ENCODE measurements at places on chromosomes 2 and 18.

GRCh38 chr2:140972724-140973123 is 1158.1 kb downstream of the LRP1B start:
- DNase-seq, result no peak

DNA sequence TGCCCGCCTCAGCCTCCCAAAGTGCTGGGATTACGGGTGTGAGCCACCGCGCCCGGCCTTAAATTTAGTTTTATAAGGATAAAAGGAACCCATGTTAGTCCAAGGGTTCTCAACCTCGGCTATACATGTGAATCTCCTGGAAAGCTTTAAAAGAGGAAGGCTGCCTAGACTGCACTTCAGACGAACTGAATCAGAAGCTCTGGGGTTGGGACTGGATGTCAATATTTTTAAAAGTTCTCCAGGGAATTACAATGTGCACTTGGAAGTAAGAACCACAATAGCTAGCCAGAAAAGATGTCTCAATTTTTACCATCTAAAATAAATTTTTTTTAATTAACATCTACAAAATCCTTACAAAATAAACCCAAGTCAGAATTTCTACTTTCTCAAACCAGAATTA is 10.1 kb downstream of the LMAN2L start:
- no peak for DNase-seq

DNA sequence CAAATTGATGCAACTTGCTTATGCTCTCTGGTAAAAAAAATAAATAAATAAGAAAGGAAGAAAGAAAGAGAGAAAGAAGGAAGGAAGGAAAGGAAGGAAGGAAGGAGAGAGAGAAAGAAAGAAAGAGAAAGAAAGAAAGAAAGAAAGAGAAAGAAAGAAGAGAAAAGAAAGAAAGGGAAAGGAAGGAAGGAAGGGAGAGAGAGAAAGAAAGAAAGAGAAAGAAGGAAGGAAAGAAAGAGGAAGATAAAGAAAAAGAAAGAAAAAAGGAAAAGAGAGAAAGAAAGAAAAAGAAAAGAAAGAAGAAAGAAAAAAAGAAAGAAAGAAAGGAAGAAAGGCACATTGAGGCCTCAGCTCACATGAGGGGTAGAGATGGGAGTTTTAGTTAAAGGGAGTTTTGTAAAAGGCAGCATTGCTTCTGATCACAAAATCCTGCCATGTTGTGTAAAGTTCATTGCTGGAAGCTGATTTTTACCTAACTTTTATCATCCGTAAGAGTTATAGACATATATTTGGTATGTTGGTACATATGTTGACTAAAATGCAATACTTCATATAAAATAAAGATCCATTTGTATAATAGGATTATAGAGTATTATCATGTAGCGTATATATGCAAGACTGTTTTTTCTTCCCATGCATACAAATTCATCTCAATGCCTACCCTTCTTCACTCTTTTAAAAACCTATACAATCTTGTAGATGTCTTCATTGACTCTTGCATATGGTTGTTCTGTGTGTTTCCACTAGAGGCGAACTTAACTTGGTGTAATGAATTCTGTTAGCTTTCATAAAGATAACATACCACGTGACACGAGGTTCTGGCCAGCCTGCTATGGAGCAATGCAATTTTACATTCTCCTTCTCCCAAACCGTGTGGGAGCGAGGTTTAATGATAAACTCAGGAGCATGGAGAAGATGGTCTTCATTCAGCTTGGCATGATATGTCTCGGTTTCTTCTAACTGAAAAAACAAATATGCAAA is 32.8 kb downstream of the MYOM1 start:
- DNase-seq, result no peak

DNA sequence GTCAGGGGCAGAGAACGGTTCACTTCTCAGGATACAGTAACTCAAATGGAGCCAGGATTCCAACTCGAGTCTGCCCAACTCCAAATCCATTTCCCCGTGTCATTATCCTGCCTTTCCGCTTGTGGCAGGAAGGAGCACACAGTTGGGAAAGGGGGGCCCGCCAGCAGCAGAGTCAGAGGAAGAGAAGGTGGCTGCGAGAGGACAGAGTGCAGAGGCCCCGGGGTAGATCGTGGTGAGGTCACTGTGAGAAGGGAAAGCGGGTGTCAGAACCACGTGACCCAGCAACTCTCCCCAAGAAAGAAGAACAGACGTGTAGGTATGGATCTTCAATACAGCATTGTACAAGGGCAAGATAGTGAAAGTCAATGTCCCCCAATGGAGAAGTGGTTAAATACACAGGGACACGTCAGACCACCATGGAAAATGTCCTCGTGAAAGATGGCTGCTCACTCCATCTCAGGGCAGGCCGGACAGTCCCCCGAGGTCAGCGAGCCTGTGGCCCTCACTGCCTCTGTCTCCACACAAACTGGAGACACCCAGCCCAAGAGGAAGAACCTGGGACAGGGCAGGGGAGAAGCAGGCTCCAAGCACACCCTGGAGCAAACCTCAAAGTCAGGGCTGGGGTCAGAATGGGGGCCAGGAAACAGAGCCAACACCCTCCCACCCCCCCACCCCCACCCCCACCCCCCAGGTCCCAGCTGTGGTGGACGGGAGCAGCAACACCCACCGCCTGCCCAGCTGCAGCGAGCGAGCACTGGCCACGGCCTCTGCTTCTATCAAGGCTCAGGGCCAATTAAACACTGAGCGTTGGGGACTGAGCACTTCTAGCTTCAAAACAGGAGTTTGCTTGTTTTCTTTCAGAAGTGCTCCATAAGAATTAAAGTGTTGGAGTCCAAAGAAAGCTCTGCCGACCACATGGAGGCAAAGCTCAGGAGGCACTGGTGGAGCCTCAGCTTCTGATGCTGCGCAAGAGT is 92.7 kb downstream of the EIPR1 start:
- no peak for DNase-seq

DNA sequence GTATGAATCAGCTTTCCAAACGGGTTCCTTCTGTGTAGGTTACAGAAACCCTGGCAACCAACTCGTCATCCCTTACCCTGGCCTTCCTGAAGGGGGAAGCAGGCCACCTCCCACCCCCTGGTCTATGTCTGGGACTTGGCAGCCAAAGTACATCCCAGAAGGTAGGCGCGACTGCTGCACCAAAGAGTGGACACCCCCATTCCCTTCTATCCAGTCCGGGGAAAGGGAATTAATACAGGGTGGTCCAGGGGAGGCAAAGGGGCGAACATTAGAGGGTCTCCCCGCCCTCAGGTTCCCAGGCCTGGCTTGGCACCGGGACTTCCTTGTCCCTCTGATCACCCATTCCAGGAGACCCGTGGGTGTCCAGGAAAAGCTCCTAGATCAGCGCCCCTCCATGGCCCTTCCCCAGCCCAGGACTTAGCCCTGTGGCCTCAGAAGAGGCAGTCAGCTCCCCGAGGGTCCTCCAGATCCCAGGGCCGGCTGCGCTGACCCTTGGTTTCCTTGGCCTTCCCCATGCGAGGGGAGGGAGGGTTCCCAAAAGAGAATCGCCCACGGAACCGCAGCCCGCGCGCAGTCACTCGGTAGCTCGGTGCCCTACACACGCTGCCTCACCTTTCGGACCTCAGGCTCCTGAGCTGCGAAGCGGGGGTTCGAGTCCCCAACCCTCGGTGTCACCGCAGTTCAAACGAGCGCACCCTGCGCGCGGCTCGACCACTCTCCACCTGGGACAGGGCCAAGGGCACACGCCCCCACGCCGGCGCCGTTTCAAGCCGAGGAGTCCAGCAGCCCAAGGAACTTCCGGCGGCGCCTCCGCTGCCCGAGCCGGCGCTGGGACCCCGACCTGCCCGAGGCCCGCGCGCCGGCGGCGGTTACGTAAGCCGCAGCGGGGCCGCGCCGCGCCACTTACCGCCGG is at the start of gene PER2:
PER2 (minus strand) TSS at position 874 of the 913 bp plus-strand sequence. CDS start 10,674 bp downstream, outside the sequence.
- DNase-seq, result no peak

- DNase-seq, result no peak
Observed at GRCh38 chr18:24461996-24462395, 1.6 kb downstream of the HRH4 start.

- DNase-seq, result no peak
Observed at GRCh38 chr2:53455094-53455493, 312.5 kb upstream of the CHAC2 start.

DNA sequence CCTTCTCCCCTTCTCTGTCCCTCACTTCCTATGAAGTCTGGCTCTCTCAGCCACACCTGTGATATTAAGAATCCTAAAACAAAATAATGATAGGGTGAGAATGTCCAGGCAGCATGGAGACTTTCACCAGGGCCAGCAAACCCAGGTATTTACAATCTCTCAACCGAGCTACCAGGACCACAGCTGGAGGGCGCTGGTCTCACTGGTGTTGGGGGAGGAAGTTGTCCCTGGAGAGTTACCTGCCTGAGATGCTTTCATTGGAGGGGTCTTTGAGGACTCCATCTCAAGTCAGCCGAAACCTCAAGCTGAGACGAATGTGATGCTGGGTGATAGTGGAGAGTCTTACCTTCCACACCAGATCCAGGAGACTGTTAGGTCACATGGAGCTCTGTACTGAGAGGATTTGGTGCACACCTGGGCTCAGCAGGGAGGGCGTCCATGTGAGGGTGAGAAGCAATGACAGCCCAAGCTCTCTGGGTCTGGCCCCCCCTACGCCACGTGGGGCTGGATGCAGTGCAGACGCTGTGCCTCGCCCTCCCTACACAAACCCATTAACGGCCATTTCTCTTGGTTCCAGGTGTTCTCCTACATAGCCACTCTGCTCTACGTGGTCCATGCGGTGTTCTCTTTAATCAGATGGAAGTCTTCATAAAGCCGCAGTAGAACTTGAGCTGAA is 27.4 kb downstream of the MAL start:
- no peak for DNase-seq

GRCh38 chr2:217994776-217995274 is 8.0 kb downstream of the TNS1 start:
- DNase-seq, result no peak

GRCh38 chr2:168136392-168136977 is 110.9 kb downstream of the STK39 start:
- DNase-seq, result no peak

Measured in NCI-H774 (cell line).